ENCODE measurements at places on chromosomes 2 and 18.

DNA sequence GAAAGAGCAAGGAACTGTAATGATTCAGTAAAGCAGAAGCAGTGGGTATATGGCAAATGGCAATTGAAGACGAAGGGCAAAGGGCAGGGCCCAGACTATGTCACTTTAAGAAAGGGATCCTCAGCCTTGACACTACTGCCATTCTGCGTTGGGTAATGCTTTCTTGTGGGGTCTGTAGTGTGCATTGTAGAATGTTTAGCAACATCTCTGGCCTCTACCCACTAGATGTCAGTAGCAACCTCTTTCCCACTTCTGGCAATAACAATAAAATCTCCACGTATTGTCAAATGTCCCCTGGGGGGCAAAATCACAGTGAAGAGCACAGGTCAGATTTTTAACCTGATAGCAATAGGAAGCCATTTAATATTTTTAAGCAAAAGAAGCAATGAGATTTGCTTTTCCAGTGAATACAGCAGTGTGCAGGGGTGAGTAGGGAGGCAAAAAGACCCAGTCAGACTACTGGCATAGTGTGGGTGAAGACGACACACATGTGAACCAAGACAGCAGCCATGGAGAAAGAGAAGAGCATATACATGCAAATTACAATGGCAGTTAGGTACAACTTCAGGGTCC lies 209.5 kb downstream of the DYM start:
- DNase-seq = no peak

DNA sequence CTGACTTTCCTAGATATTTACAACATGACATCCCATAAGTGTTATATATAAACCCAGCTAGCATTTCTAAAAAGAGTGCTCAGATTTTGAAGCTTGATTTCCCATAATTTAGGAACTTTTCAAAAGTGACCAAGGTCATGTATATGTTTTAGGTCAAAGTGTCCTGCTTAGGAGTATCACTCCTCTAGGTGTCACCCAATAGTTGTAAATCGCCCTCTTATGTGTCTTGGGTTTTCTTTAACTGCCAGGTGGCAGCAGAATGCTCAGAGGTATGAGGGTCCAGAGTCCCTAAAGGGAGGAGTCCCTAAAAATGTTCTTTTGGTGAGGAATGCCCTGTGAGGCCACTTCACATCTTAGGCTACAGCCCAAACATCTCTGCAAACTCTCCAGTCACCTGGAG lies 358.3 kb downstream of the CELF4 start:
- no peak for DNase-seq

DNA sequence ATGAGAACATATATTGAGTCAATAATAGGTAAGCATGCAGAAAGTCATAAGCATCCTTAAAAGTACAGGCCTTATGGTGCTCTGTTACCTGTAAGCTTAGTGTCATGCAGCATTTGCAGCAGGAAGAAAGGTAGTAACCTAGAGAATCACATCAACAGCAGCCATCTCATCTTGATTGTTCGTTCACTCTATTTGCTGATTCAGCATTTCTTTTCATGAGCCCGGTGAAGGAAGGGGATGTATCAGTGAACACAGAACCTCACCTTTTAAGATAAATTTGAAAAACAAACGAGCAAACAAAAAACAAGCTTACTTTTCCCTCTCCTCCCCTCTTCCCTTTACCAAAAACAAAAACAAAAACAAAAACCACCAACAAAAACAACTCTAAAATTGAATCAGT lies 89.9 kb downstream of the MIB1 start:
- DNase-seq = no peak

- DNase-seq = no peak
Observed at GRCh38 chr2:162243294-162243693, at the start of gene FAP. Gene FAP (minus strand): TSS chr2:162243445. CDS start chr2:162243327, 118 bp downstream.

DNA sequence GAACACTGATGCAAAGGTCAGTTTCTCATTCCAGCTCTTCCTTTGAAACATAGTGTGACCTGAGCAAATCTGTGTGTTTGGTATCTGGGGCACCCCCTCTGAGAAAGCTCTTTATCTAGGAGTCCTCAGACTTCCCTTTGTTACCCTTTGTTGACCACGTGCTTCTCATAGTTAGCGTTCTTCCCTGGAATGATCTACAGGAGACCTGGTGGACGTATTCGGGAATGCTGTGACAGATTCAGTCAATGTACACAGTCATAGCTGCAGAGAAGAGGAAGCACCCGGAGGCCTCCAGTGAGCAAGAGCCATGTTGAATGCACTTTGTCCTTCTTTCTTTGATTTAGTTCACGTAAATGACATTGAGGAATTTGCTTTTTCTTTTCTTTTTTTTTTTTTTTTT lies 10.7 kb upstream of the CHMP1B start:
- DNase-seq = no peak

- DNase-seq = no peak
Observed at GRCh38 chr2:169029341-169029740, 1.8 kb downstream of the ABCB11 start.

DNA sequence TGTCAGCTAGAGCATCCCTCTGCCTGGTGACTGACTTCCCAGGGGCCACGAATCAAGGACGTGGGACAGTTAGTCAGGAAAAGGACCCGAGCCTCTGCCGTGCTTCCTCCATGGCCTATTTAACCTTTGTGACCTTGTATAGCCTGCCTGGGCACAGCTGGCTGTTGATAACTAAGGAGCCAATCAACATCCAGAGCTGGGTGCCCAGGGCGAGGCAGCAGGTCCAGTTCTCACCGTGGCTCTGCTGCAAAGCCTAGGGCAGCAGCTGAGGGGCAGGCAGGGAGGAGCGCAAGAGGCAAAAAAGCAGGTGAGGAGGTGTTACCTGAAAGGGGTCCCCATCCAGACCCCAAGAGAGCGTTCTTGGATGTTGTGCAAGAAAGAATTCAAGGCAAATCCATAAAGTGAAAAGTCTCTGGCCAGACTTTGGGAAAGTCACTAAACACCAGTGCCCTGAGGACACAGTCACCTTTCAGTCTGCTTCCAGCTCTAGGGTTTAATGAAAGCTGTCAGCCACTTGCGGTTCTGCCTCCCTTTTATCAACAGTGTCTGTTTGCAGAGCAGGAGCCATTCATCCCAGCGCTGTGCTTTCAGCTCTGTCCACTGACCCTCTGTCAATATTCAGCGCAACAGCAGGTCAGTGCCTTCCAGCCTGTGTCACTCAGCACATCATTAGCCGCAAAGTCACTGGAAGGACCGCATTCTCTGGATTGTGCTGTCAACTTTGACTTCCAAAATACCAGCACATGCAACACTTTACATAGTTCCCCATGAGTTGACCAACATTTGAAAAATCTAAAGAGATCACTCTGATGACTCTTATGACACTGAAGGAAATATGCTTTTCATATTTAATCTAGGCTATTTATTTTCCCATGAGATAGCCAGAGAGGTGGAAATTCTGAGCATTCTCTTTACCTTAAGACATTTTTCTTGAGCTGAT lies 38.6 kb upstream of the ASAP2 start:
- no peak for DNase-seq

DNA sequence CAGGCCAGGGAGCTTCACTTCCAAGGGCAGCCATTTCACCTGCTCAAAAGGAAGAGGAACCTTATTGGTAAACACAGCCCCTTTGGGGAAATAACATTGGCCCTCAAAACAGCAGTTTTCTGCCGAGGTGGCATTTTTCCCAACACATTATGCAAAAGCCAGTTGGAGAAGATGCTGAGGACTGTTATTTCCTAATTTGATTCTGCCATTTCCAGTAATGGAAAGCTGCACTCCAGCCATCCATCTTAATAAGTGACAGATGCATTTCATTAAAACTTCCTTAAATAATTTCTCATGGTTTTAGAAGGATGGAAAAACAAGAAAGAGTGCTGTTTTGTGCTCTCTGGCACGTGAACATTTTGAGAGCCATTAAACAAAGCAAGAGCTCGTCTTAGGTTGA lies 55.9 kb upstream of the ALK start:
- DNase-seq = no peak

GRCh38 chr2:198322275-198322674 lies 517.9 kb downstream of the PLCL1 start:
- DNase-seq = no peak

DNA sequence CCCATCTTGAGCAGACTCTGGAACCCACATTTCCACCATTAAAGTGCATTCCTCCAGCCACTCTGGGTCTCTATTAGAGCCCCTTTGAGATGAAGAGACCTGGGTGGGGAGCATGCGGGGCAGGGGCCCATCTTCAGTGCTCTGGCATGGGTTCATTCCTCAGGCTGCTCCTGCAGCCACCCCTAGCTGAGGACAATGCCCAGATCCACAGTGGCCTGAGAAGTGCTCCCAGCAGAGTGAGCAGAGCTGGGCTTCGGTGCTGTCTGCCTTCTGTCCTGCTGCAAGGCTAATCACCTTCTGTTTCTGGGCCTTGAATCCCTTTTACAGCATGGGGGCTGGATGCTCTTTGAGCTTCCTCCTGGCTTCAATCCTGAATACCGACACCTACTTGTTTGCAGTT lies 169.8 kb downstream of the TRIM43 start:
- no peak for DNase-seq

DNA sequence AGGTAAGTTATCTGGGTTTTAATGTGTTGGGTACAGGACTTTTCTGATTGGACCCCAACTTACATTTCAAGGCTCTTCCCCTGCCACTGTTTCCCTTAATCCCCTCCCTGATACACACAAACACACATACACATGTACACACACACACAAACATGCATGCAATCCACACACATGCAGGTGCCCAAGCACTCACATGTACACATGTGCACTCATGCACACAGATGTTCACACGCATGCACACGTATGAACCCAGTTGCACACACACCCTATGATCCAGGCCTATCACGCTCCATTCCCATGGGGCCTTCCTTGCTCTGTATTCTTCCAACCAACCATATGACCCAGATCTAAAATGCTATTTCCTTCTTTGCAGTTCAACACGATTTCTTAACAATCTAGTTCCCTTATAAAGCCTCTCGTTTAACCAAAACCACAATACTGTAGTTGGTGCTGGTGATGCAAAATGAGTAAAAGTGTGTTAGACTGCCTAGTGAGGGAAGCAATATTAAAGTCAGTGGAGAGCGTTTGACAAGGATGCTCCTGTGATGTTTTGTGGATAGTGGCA lies 11.1 kb downstream of the SERPINB8 start:
- DNase-seq = no peak

DNA sequence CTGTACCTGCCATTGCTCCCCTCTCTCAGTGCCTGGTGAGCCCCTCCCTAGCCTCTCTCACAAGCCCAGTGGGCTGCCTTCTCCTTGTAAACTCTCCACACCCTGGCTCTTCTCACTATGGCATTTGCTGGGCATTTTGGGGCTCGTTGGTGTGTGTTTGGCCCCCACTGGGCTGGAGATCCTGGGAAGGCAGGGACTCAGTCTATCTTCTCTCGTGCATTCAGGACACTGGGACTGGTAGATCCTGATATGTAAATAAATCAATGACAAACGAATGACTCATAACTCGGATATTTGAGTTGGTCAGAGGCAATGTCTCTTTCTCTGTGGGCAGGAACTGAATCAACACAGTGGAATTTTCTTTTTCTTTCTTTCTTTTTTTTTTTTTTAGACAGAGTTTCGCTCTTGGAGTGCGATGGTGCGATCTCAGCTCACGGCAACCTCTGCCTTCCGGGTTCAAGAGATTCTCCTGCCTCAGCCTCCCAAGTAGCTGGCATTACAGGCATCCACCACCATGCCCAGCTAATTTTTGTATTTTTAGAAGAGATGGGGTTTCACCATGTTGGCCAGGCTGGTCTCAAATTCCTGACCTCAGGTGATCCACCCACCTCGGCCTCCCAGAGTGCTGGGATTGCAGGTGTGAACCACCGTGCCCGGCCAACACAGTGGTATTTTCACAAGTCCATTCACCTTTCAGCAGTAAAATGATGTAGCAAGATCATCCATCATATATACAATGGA lies 144.6 kb upstream of the SPRED2 start:
- DNase-seq = no peak

GRCh38 chr2:191740759-191741158 lies 62.8 kb downstream of the NABP1 start:
- no peak for DNase-seq

DNA sequence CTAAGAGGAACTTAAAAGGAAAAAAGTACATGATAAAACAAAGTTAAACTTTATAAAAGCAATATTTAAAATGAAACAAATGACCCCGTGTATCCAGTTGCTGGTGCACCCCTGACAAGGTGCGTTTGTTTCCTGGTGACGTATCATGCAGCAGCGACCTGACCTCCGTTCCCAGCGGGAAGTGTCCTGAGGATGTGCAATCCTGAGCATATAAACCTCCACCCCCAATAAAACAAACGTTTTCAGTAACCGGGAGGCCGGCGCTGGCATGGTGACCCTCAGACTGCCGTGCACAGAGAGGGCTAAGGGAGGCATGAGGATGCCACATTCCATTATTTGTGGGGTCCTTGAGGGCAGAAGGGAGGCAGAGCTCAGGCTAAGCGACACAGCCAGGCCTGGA lies 14.8 kb downstream of the SLC66A2 start:
- DNase-seq = no peak

DNA sequence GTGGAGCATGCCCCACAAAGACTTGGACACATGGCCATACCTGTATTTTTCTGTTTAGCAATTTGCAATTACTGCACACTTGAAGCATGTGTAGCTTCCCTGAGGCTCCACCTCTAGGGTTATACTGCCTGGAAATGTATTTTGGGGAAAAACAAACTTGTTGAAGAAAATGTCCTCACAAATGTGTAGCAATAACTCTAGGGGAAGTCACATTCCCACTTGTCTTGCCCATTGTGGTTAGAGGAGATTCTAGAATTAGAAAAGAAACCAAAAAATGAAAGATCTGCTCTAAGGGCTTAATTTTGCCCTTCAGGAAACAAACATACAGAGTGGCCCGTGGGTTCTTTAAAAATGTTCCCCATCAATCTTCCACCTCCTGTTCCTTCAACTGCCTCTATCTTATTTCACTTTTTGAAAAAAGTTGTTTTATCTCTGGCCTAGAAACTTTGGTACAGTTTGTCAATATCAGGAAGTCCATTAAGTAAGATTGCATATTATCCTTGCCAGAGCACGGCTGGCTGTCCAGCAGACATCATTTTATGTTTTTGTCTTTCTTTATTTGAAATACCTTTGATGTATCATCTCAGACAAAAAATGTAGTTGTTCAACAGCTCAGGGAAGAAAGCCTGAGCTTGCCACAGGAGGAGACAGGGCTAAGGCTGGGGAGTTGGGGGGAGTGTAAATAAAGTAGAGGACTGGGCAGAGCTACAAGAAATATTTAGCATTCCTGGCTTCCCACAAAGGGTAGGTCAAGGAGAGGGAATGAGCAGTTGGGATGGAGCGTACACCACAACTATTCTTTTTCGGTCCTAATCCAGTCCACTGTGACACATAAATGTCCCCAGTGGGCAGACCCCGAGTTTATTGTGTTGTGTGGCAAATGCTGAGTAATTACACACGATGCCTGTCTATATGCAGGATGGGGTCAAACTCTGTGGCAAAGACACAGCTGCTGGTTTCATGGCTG lies 96.8 kb upstream of the CDC42EP3 start:
- no peak for DNase-seq
